ENCODE measurements at places on chromosomes 7 and 10.

DNA sequence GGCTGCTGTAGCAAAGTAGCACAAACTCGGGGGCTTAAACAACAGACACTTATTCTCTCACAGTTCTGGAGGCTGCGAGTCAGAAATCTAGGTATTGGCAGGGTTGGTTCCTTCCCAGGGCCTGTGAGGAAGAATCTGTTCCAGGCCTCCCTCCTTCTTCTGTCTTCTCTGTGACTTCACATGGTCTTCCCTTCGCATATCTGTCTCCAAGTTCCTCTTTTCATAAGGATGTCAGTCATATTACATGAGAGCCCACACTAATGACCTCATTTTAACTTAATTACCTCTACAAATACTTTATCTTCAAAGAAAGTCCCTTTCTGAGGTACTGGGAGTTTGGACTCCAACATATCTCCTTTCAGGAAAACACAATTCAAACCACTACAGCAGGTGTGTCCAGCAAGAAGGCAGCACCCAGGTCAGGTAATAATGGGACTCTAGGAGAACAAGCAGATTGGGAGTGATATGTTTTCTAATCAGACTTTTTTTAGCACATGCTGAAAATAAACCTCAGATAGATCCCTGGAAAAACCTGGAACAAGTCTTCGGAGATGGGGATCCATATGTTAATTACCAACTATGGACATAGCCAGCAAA is 11.7 kb downstream of the CREB5 start:
- no peak for DNase-seq

GRCh38 chr7:21757537-21758282 is 188.0 kb downstream of the CDCA7L start:
- no peak for DNase-seq

DNA sequence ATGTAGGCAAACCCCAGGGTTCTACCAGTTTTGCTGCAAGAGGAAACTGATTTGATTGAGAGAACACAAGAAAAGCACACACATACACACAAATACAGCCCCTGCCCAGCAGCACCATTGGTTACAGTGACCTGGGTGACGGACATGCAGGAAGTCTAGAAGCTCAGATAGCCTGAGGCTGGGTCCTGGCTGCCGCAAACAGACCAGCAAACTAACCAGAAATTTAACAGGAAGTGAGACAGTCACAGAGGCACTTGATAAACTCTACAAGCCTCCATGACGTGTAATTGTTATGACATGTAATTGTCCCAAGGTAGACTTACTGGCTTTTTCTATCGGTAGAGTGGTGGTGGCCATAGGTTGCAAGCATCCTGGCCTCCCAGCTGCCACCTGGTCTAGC is 58.9 kb downstream of the PRKAR2B start:
- peak; percentile 16 for DNase-seq

GRCh38 chr10:12097791-12098190 is 29.0 kb downstream of the DHTKD1 start:
- no peak for DNase-seq

DNA sequence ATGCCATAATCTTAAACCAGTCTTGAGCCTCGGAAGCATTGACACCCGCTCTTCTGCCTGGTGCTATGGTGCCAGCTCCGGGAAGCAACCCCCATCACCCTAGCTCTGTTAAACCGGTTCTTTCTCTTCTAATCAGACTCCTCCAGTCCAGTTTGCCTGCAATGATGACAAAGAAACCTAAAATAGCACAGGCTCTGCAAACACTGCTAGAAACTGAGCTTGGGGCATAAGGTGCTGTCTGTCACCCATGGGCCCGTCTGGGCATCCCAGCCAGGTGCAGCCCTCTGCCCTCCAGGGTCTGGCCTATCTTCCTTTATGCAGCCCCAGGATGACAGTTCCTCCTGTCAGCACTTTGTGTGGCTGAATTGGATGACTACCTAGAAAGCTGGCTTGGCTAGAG is 14.2 kb upstream of the CAMK2G start:
- no peak for DNase-seq

- no peak for DNase-seq
Measured at GRCh38 chr7:471191-471865, 48.3 kb downstream of the PDGFA start.

Data from stimulated activated naive CD4-positive, alpha-beta T cell (primary cell).